ENCODE measurements at places on chromosomes 7 and 10.

GRCh38 chr7:113120647-113121046 is 2.3 kb upstream of the SMIM30 start:
- DNase-seq: no peak

GRCh38 chr7:23264916-23265458 is 18.4 kb downstream of the GPNMB start:
- no peak for DNase-seq

DNA sequence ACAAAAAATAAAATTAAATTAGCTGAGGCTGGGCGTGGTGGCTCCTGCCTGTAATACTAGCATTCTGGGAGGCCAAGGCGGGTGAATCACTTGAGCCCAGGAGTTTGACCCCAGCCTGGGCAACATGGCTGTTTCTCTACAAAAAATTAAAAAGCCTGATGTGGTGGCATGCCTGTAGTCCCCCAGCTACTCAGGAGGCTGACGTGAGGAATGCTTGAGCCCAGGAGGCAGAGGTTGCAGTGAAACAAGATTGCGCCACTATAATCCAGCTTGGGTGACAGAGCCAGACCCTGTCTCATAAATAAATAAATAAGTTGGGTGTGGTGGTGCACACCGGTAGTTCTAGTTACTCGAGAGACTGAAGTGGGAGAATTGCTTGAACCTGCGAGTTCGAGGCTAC is 65.1 kb downstream of the GNA12 start:
- no peak for DNase-seq

- DNase-seq: no peak
Measured at GRCh38 chr10:63496561-63496960, 24.6 kb upstream of the REEP3 start.

GRCh38 chr7:123746931-123747488 is 1.8 kb downstream of the WASL start:
- peak; percentile 16 for DNase-seq
